ENCODE measurements at places on chromosomes 1 and 21. TPM values are rescaled to one million over a fixed set of nuclear protein-coding genes. Genes with fewer than 3 reads are reported as not detected.

DNA sequence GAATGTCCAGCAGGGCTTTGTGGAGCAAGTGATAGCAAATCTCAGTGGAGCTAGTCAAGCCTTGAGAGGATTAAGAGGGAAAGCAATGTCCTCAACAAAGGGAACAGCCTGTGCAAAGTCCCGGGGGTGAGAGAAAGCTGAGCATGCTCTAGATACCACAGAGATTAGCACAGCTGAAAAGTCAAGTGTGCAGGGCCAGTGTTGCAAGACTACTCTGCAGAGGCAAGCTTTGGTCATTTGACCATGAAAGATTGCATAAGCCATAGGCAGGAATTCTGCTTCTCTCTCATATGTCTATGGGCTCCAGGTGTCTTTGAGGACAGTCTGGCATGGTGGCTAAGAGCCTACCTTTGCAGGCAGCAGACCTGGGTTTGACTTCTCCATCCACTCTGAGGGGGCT is 181.0 kb upstream of the JUN start:
- no peak overlapping the region for H3K4me3 ChIP-seq
- peaks cover 9% of the 10 kb centered on the region for H3K4me1 ChIP-seq
- H3K27me3 ChIP-seq = no peaks in the 10 kb centered on the region
- DNase-seq = no peak

Gene TCP10L
- polyA plus RNA-seq = 2.6 TPM

DNA sequence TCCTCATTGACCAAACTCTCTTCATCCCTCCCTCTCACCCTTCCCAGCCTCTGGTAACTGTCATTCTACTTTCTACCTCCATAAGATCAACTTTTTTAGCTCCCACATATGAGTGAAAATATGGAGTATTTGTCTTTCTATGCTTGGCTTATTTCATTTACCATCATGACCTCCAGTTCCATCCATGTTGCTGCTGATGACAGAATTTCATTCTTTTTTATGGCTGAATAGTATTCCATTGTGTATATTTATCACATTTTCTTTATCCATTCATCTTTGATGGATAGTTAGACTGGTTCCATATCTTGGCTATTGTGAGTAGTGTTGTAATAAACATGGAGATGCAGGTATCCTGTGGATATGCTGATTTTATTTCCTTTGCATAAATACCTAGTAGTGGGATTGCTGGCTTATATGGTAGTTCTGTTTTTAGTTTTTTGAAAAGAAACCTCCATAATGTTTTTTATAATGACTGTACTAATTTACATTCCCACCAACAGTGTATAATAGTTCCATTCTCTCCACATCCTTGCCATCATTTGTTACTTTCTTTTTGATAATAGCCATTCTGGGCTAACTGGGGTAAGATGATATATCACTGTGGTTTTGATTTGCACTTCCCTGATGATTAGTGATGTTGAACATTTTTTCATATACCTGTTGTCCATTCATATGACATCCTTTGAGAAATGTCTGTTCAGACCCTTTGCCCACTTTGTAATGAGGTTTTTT is 35.7 kb downstream of the IARS2 start:
- no peaks in the 10 kb centered on the region for H3K4me1 ChIP-seq
- no peak overlapping the region for H3K4me3 ChIP-seq
- no peak for DNase-seq
- H3K27me3 ChIP-seq = no peaks in the 10 kb centered on the region

- no peak overlapping the region for H3K4me3 ChIP-seq
- H3K27ac ChIP-seq = no peak overlapping the region
- no peaks in the 10 kb centered on the region for H3K4me1 ChIP-seq
- DNase-seq = no peak
- no peaks in the 10 kb centered on the region for H3K36me3 ChIP-seq
These were observed 3.1 kb downstream of the ACADM start for GRCh38 chr1:75727571-75727970.

- no peaks in the 10 kb centered on the region for H3K4me1 ChIP-seq
- H3K36me3 ChIP-seq = no peaks in the 10 kb centered on the region
- no peak overlapping the region for H3K27ac ChIP-seq
These were observed 30.7 kb downstream of the SERINC2 start for GRCh38 chr1:31443673-31444072.

DNA sequence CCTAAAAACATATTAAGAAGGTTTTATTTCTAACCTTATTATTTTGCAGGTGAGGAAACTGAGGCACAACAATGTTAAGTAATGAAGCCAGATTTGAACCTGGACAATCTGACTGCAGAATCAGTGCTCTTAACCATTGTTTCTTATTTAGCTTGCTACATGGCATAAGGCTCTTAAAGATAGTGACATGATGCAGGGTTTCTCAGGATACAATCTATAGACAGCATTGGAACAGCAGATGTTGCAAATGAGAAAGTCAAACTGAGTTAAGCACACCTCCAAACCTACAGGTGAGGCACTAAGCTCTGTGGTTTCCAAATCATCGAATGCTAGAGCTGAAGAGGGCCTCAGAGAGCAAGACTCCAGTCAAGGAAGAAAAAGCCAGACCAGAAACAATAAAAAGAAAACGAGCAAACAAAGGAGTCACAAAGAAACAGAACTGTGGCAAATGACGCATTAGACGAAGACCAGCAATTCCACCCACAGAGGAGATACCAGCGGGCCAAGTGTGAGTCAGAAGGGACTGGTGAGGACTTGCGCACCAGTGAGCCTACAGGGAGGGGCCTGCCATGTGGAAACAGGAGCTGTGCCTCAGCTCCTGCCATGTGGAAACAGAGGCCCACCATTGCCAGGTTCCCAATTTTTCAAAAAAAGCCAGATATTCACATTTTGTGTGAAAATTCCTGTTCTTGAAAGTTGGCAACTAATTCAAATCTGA is 14.4 kb downstream of the CD58 start:
- no peaks in the 10 kb centered on the region for H3K36me3 ChIP-seq
- no peak overlapping the region for H3K4me3 ChIP-seq
- H3K4me1 ChIP-seq = peaks cover 95% of the 10 kb centered on the region
- no peaks in the 10 kb centered on the region for H3K27me3 ChIP-seq
- peak; percentile 72 for DNase-seq

DNA sequence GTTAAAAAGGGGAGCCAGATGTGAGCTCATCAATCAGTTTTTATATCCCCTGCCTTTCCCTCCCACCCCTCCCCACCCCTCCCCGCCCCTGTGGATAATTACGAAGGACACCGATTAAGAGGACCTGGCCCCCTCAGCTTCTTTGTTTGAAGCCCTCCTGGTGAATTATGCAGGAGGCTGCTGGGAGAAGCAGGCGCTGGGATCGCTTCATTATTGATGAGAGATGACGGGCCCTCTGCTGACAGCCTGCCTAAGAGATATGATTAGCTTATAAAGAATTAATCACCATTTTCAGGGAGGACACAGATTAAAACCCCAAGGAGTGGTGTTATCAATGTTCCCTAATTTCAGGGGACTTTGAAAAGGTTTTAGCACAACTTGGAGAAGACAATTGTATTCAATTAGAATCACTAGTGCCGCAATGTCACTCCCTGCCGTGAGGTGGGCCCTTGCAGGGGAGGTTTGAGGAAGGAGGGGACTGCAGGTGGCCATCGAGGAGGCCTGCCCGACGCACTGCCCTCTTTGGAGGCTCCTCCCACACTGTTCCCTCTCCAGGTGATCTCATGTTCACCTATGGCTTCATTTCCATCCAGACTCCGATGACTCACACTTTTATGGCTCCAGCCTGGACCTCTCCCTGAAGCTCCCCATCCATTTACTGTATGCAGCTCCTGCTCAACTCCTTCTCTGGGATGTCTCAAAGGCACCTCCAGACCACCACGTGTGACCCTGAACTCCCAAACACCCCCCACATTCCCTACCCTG is 67.0 kb upstream of the KLHDC7A start:
- H3K4me3 ChIP-seq = no peak overlapping the region
- DNase-seq = no peak

- peaks cover 6% of the 10 kb centered on the region for H3K36me3 ChIP-seq
- H3K4me3 ChIP-seq = no peak overlapping the region
- H3K4me1 ChIP-seq = peaks cover 8% of the 10 kb centered on the region
- no peak overlapping the region for H3K27ac ChIP-seq
- H3K27me3 ChIP-seq = no peaks in the 10 kb centered on the region
- no peak for DNase-seq
These were observed 74.2 kb downstream of the ATF6 start for GRCh38 chr1:161840363-161840762.
